Activated T-helper 1 cell treated with anti-CD3 and anti-CD28 coated beads, Interleukin-12 subunit alpha, Interleukin-12 subunit beta, Interleukin-2, Interleukin-4 antibody, amounts not matched to agents 30 ng/mL and 10 ng/mL and 1 ng/mL, durations not matched to agents 14 hours and 24 hours and 36 hours (primary cell): ENCODE measurements at places on chromosomes 3 and 15. TPM values are rescaled to one million over a fixed set of nuclear protein-coding genes. Genes with fewer than 3 reads are reported as not detected.

SUSD5 gene
- not detected in 2 replicates for total RNA-seq

FILIP1L gene
- total RNA-seq: 2.0 and 2.9 TPM in 2 replicates

GPR176 gene
- total RNA-seq: 0.23 and 0.34 TPM in 2 replicates

GRCh38 chr3:181752202-181752671 is 40.5 kb downstream of the SOX2 start:
- no peak for DNase-seq

- DNase-seq: no peak
Observed at GRCh38 chr3:21502656-21503055, 248.4 kb downstream of the ZNF385D start.
